ENCODE measurements at places on chromosomes 3 and 15. TPM values are rescaled to one million over a fixed set of nuclear protein-coding genes. Genes with fewer than 3 reads are reported as not detected.

DNA sequence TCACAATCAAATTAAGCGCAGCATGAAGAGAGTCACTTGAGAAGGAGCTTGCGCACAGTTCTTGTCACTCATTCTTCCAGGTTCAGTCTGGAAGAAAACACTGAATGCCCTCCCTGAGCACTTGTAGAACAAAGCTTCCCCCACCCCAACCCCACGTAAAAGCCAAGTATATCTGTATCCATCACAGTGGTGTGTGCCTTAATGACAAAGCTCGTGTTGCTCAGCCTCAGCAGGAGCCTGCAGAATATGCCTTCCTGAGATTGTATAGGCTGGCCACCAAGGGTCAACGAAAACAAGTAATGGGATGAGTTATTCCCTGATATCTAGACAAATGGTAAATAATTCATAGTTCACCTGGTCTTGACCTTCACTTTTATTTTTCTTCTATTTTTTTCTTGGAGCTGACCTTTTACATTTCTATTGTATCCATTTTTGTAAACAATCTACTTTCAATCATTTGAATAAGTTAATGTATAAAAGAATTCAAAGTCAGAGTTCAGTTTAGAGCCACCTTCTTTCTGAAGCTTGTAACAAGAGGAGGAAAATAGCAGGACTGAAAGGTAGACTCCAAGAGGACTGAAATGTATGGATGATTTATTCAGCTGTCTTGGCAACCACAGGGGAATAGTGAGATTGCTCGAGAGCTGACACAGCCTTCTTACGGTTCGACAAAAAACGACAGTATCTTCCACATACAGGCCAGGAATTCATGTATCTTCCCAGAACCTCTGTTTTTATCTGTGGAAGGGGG is 405.5 kb upstream of the TPM1 start:
- no peak for DNase-seq

- DNase-seq, result peak; percentile 76
Measured at GRCh38 chr15:56496635-56497034, 31.7 kb upstream of the MNS1 start.

GRCh38 chr3:17645074-17645698 is 97.2 kb downstream of the TBC1D5 start:
- DNase-seq, result peak; percentile 86

- DNase-seq, result no peak
Measured at GRCh38 chr3:124841517-124841916, 45.6 kb downstream of the ITGB5 start.

GRCh38 chr3:89049119-89049518 is 58.3 kb upstream of the EPHA3 start:
- DNase-seq, result peak; percentile 83

DNA sequence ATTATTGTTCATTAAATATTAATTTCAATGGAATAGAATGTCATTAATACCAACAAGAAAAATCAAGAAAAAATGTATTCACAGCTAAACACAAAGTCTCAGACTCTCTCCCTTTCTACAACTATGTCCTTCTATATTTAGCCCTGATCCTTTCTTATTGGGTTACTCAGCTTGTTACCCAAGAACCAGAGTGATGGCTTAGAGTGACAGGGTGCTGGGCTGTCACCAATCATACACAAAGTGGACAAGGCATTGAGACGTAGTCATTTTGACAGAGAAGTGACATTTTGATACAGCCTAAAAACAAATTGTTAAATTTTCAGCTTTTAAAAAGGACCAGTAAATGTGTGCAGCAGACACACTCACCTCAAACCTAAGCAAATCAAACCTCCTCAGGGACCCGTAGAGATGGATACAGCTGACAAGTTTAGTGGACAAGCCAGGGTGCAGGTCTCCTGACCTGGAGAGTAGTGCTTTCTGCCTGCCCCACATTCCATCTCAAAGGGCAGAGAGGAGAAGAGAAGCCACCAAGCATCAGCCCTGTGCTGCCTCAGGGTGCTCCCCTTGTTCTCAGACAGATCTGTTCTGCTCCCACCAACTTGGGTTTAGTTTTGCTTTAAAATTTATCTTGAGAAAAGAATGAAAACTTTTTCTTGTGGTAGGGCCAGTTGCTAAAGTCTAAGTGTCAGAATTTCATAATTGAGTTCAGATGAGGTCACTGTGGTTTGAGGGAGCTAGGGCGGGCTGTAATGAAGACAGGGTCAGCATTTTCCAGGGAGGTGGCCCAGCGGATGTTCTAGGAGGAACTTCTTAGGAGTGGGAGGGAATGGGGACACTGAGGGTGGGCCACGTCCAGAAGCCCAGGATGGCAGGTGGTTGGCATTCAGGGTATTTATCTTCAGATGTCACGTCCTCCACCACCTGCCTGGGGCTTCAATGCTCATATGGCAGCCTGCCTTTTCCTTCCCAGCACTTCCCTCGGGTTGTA is 136.5 kb upstream of the TBL1XR1 start:
- DNase-seq, result no peak

Gene COX5A
- polyA plus RNA-seq, result 765 TPM

DNA sequence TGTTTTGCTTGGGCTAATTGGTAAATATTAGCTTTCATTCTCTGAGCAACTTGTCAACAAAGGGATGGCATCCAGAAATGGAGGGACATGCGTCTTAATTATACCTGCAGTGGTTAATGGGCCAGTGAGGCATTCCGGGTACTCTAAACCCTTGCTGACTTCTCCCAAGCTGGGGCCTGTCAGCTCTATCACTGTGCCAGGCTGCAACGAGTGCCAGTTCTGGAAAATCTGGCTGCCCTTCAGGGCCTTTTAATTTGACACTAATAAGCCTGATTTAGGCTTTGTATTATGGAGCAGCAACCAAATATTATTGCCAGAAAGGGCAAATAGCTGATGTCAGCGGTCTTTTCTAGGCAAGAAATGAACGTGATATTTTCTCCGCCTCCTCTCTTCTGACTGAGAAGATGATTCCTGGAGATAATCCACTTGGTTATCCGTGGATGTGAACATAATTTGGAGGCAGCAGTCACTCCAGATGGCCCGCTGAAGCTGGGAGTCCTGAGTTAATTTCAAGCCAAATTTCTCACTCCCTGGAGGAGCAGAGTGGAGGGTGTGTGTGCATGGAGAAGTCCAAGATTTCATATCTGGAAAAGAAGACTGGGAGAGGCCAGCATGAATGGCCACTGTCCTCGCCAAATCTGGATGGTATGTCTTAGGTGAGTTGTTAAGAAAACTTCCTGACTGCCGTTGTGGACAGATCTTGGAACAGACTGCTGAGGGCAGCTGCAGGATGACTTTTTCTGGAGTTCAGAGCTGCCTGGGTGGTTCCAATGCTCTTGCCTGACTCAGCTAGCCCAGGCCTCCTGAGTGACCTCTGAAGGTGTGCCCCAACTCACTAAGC is 44.4 kb upstream of the PSMD6 start:
- DNase-seq, result no peak

- DNase-seq, result no peak
Measured at GRCh38 chr3:99503350-99503749, 135.0 kb upstream of the COL8A1 start.

Gene PYGO1
- 0.18 TPM for polyA plus RNA-seq

GRCh38 chr15:85710340-85710842 is 84.3 kb downstream of the KLHL25 start:
- DNase-seq, result no peak

Gene GXYLT2
- 2.0 TPM for polyA plus RNA-seq

Gene NR1I2
- polyA plus RNA-seq, result 0.89 TPM

DNA sequence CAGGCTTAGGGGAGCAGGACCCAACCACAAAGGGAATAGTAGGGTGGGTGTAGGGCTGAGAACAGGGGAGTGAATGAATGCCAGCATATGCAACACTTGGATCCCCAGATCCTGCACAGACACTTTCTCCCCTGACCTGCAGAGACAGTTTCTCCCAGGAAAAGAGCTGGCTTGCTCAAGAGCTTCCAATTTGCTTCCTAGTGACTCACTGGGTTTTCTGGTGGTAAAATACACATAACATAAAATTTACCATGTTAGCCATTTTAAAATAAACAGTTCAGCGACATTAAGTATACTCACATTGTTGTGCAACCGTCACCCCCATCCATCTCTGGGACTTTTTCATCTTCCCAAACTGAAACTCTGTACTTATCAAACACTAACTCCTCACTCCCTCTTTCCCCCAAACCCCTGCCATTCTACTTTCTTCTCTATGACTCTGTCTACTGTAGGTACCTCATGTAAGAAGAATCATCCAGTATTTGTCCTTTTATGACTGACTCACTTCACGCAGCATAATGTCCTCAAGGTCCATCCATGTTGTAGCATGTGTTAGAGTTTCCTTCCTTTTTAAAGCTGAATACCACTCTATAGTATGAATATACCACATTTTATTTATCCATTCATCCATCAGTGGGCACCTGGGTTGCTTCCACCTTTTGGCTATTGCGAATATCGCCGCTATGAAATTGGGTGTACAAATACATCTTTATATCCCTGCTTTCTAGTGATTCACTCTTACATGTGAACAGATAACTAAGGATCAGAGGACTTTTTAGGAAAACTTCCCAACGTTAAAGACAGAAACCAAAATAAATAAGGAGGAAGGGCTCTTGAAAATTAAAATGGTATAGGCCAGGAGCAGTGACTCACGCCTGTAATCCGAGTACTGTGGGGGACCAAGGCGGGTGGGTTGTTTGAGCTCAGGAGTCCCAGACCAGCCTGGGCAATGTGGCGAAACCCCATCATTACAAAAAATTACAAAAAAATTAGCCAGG is 95.6 kb upstream of the TJP1 start:
- DNase-seq, result no peak

- no peak for DNase-seq
Measured at GRCh38 chr15:54305138-54305537, 326.9 kb downstream of the UNC13C start.

- DNase-seq, result no peak
Measured at GRCh38 chr3:195762249-195762585, 41.4 kb downstream of the MUC20 start.

Gene PLIN1
- 0.21 TPM for polyA plus RNA-seq

- no peak for DNase-seq
Measured at GRCh38 chr3:54871867-54872266, 56.0 kb downstream of the LRTM1 start.

DNA sequence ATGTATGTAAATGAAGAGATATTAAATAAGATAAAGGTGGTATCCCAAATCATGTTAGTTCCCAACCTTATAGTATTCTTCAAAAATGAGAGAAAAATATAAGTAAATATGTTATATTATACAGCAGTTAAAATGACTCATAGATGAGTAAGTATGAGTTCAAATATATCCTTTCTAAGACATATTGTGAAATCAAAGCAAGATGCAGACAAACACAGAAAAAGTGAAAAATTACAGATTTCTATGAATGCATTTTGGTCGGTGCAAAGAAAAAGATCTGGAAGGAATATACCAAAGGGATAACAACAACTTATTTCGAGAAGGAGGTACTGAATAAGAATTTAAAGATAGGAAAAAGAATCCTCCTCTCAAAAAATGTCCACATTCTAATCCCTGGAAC is 181.2 kb upstream of the TTC14 start:
- DNase-seq, result no peak

GRCh38 chr15:25716414-25717126 is 146.6 kb downstream of the ATP10A start:
- DNase-seq, result no peak

GRCh38 chr3:72407766-72408165 is 440.5 kb downstream of the SHQ1 start:
- DNase-seq, result no peak

GRCh38 chr15:73539212-73540128 is 93.7 kb downstream of the NPTN start:
- no peak for DNase-seq

DNA sequence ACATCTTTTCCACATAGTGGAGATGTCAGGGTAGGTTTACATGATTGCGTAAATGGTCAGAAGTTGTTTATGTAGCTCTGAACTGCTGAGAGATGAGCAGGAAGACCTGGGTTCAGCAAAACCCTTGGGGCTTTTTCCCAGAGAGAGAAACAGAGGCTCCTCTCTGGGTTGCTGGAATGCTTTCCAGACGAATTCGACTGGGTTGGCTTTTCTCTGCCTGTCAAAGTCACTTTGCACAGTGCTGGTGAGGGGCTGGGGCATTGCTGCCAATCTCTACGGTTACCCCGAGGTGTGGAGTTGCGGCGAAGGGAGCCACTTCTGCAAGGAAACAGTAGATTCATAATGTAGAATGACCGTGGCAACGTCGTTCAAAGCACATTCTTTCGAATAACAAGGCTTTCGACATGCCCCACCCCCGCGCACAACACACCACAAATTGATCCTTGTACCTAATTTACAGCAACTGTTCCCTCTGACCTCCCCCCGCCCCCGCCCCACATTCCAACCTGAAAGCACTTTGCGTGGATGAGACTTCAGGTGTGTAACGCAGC is 950 bp upstream of the CNTN4 start:
- peak; percentile 21 for DNase-seq

DNA sequence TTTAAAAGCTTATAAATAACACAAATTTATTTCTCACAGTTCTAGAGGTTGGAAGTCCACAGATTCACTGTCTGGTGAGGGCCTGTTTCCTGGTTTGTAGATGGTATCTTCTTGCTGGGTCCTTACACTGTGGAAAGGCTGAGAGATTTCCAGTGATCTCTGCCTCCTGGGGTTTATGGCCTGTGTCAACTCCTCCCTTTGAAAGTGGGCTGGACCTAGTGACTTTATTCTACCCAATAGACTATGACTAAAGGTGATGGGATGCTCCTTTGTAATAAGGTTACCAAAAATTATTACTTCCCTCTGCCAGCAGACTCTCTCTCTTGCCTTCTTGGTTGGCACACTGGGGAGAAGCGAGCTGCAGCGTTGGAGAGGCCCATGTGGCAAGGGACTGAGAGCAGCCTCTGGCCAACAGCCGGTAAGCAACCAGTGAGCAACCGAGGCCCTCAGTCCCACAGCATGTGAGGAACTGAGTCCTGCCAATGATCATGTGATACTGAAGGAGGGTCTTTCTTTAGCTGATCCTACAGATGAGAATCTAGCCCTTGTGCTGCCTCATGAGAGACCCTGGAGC is 14.0 kb upstream of the COPG1 start:
- no peak for DNase-seq

Gene SLC28A2
- polyA plus RNA-seq, result 0.14 TPM
